Mononuclear cell (primary cell): ENCODE measurements at places on chromosomes 2 and 18. TPM values are rescaled to one million over a fixed set of nuclear protein-coding genes. Genes with fewer than 3 reads are reported as not detected.

Gene EFHD1
- total RNA-seq, result 0.42 TPM

Gene TMEM198
- total RNA-seq, result not detected

Gene ASPRV1
- total RNA-seq, result 0.84 TPM

Gene SULT1C4
- total RNA-seq, result 0.21 TPM

Gene FBXO48
- total RNA-seq, result 0.52 TPM

Gene HNMT
- 42.2 TPM for total RNA-seq

Gene RESP18
- total RNA-seq, result not detected

Gene METTL21A
- total RNA-seq, result 13.2 TPM

Gene POU3F3
- total RNA-seq, result not detected

Gene IL1B
- total RNA-seq, result 3,994 TPM

Gene RIT2
- not detected for total RNA-seq

Gene STAM2
- total RNA-seq, result 10.4 TPM

Gene CAPG
- total RNA-seq, result 107 TPM

Gene CARF
- total RNA-seq, result 12.5 TPM

Gene PTPRN
- 1.3 TPM for total RNA-seq

Gene ZAP70
- total RNA-seq, result 137 TPM

Gene CYP27A1
- 10.8 TPM for total RNA-seq

Gene CLEC4F
- 0.21 TPM for total RNA-seq

Gene ABCA12
- not detected for total RNA-seq
